Stimulated activated CD8-positive, alpha-beta memory T cell treated with anti-CD3 and anti-CD28 coated beads, Interleukin-7, amount 100 ng/mL, for 24 hours (primary cell): ENCODE measurements at places on chromosomes 3 and 15.

- DNase-seq: no peak
Observed at GRCh38 chr3:25775936-25776335, 7.3 kb downstream of the NGLY1 start.

GRCh38 chr15:51088585-51088984, 6.1 kb downstream of the TNFAIP8L3 start:
- DNase-seq: no peak

- no peak for DNase-seq
Observed at GRCh38 chr3:145752576-145752975, 408.4 kb downstream of the PLOD2 start.

DNA sequence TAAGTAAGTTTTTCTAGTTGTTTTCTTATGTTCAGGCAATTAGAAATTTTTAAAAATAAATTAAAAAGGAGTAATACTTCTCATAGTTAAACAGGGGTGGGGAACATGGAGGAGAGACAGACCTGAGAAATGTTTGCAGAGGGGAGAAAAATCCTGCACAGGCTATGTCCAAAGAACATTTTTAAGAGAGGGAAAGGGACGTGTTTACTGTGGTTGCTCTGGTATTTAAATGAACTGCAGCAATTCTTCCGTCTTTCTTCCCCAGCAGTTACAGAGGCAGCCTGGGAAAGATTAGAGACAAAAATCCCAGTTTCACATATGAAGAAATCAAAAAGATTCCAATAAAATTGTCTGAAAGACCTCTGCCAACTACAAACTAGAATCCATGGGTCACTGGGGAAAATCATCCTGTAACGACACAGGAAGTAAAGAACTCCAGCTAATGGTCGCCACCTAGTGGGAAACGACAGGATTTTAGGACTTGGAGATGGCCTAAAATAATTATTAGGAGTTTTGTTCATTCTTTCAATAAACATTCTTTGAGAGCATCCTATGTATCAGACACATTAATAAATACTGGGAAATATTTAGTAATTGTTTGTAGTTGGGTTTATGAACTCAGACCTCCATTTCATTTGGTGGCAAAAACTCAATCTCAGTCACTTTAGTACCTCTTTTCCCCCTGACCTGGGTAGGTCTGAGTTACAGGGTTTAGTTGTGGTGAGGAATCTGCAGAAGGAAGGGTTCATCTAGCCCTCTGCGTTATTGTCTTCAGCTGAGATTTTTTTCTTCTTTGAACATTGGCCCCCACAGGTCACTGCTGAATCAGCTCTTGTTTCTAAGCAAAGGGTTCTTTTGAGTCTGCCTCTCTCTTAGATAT, 69.9 kb upstream of the GOLIM4 start:
- DNase-seq: no peak

- DNase-seq: no peak
Observed at GRCh38 chr3:38268087-38268486, 2.5 kb downstream of the SLC22A13 start.

- no peak for DNase-seq
Observed at GRCh38 chr15:64013179-64014062, 32.9 kb downstream of the DAPK2 start.

DNA sequence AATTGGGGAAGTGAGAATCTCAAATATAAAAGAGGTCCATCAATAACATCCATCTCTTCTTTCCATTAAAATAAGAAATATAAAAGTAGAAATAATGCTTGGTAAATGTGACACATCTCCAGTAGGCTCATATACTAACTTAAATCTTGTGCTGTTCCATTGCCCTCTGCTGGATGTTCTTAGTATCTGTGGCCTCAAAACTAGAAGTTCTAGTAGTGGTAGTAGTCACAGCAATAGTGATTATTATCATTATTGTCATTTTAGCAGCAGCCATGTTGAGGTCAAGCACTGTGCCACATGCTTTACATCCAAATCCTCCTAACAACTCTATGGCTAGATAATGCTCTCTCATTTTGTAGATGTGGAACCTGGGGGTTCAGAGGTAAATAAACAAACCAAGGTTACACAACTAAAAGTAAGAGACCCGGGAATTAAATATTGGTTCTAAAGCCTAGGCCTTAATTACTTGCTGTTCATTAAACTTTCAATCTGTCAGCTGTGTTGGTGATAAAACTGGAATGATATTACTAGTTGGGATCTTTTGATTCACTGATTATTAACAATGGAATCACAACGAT, 20.2 kb upstream of the BTLA start:
- DNase-seq: no peak

GRCh38 chr3:45690336-45691035, 1.3 kb downstream of the SACM1L start:
- no peak for DNase-seq

GRCh38 chr3:172752651-172753050, 2.1 kb downstream of the ECT2 start:
- no peak for DNase-seq

DNA sequence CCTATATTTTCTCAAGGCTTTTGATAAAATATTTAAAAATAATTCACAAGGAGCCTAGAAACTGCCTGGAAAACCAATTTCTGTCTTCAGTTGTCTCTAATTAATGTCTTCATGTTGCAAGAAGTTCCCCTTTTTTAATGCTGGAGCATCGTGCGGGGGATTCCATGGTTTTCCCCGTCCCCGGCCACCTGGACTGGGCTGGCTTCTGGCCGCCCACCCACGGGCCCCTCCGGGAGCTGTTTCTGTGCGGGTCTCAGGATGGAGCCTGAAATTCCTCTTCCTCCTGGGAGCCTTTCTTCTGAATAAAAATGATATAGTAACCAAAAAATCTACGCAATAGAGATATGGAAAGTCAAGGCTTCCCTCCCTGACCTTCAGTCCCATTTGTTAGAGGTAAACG, 8.1 kb upstream of the LRRK1 start:
- DNase-seq: no peak

DNA sequence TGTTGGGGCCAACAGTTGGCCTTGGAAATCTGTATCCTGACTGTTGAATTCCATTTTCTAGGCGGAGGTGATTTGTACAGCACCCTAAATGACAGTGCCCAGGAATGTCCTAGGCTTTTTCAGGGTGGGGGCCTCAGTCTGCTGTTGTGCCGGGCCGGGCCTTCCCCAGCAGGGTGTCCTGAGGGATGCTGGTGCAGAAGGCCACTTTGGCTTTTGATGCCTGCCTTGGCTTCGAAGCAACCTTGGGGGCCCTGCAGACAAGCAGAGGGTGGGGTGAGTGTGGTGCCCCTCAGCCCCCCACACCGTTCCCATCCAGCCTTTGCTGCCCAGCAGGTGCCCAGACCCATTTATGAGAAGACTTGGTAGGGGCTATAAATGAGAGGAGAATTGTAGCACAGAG, 33.0 kb downstream of the SYNM start:
- DNase-seq: no peak

DNA sequence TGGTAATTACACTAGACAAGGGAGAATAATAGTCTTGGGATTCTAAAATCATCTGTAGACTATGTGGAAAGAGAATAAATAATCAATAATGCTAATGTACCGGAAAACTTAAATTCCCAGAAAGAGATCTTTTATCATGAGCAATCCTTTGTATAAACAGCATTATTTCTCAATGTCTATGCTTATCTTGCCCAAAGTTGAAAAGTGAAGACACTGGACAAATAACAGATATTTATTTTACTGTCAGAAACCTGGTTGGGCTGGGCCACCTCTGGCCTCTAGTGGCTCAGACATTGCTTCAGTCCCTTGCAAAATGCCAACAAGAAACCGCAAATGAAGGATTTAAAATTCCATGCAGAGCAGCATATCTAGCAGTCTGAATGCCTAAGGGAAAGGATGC, 409.9 kb downstream of the FHIT start:
- no peak for DNase-seq

DNA sequence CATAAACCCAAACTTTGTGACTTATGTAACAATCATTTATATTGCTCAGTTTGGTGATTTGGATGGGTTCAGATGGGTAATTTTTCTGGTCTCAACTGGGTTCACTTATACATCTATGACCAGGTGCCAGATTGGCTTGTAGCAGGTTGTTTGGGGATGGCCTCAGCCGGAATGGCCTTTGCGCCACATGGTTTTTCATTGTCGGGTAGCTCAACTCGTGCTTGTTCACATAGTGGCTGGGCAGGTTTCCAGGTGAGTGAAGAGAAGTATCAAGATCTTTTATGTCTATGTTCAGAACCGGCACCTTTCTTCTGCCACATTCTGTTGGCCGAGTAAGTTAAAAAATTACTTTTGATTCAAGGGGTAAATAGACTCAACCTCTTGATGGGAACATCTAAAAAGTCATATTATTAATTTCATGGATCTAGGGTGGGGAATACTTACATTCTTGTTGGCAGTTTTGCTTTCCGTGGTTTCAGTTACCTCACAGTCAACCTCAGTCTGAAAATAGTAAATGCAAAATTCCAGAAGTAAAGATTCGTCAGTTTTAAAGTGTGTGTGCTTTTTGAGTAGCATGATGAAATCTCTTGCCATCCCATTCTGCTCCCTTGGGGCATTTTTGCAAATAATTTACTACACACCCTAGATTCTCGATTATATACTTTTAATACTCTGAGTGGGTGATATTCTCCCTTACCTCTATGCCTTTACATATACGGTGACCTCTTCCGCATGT, 745.7 kb upstream of the CCDC54 start:
- no peak for DNase-seq
